ENCODE measurements at places on chromosomes 13 and 19.

- DNase-seq: no peak
These were observed 253.4 kb downstream of the TEX29 start for GRCh38 chr13:111573801-111574200.

GRCh38 chr13:110017379-110017778, 231.0 kb upstream of the IRS2 start:
- DNase-seq: no peak

GRCh38 chr19:32296694-32297093, 48.7 kb upstream of the ZNF507 start:
- DNase-seq: no peak

DNA sequence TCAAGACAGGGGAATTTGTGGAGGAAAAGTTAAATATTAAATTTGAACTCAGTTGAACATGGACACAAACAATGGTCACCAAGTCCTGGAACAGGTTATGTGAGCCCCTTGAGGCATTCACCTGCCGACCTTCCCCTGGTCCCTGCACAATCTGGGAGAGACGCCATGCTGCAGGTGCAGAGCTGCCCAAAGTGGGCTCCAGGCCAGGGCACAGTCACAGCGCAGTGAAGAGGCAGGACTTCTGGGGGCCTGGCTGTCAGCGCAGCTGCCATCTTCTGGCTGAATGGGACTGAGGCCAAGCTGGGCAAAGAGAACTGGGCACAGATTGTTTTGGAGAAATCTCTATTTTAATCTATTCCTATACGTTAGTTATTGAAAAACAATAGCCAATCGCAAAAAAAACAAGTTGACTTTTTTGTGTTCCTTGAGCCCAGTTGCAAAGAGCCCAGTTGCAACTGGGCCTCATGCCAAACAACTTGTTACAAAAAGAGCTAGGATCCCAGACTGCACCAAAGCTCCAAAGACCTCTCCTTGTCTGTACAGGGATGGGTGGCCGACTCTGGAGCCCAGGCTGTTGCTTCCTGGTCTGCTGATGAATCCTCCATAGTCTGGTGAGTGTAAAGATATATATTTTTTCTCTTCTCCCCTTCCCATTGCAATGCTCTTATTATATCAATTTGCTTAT, 1.2 kb upstream of the ZNF626 start:
- no peak for DNase-seq

DNA sequence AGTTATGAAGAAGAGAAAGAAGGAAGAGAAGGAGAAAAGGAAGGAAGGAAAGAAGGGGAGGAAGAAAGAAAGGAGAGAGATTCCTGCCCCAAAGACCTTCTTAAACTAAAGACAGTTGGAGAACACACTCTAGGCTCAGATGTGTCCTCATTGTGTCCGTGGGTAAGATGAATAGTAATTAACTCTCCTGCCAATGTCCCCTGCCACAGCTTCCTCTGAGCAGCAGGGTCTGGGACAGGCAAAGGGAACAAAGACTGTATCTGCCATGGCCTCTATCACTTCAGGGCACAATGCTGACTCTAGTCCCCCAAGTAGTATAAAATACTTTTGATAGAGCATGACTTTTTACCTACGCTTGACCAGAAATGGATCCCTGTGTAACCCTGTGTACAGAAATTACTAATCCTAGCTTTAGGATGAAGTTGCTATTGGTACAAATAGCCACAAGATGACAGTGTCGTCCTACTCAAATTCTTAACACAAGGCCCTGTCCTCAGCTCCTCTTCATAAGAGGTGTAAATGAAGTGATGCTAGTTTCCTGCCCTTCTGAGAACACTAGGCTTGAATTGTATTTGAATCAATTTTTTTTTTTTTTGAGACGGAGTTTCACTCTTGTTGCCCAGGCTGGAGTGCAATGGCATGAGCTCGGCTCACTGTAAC, 186.2 kb upstream of the GPR12 start:
- no peak for DNase-seq

- DNase-seq: peak; percentile 69
These were observed at the start of gene MIR17HG for GRCh38 chr13:91347202-91347995. Gene MIR17HG (plus strand): TSS chr13:91347687.

DNA sequence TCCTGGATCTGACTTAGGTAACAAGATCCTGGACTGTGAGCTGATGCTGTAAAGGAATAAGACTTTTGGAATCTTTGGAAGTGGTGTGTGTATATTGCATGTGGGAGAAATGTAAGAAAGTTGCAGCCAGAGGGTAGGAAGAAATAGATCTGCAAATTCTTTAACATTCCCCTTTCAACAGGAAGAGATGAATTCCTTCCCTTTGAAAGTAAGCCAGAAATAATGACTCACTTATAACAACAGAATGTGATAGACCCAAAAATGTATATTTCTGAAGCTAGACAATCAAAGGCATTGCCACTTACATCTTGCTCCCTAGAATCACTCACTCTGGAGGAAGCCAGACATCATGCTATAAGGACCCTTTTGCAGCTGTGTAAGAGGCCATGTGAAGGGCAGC, 9.8 kb upstream of the SIAH3 start:
- no peak for DNase-seq

DNA sequence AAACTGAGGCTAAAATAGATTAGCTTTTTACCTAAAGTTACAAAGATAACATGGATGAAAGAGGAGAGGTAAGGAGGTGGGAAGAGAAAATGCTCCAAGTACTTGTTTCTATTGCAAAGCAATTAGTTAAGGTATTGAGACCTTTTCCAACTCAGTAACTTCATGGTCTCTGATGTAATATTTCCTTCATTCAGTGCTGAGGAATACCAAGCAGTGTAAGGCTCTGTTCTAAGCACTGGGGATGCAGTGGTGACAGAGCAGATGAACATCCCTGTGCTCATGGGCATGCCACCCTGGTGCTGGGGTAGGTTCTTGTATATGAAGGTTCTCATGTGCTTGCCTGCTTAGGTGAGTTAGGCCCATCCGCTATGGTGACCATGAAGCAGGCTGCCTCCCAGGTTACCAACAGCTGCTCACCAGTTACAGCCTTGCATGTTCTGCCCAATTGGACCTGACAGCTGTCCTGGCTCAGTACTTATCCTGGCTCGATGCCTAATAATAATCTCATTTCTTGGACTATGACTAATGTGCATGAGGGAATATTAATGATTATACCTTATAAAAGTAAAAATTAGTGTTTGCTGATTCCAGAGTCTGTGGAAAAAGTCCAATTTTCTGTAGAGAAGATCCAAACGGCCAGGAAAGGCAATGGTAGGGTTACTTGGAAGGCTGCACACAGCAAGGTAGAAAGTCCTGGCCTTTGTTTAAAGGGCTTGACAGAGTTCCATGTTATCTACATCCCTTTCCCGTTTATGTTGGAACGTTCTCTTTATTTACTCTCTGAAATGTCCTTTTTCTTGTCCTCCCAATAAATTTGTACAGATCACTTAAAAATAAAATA, 48.3 kb downstream of the LATS2 start:
- DNase-seq: no peak

- no peak for DNase-seq
These were observed 15.1 kb downstream of the ZNRF4 start for GRCh38 chr19:5470264-5470671.

DNA sequence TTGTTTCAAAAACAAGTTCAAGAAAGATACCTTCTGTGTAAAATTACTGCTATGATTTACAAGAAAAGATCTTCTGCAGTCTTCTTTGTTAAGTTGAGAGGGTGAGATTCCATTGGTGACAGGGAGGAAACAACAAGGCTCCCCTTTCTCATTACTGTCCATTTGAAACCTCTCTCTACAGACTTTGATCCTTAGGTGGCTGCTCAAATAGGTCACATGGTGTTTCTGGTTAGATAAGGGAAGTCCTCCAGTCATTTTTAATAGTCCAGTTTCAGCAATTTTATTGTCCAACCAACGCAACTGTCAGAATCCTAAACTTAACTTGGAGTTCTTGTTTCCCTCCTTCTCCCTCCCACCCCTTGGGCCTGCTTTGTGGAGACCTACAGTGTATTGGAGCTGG, 390.4 kb downstream of the EFNB2 start:
- DNase-seq: no peak

- no peak for DNase-seq
These were observed 1235.2 kb upstream of the SLC10A2 start for GRCh38 chr13:104301171-104301975.

- no peak for DNase-seq
These were observed 47.5 kb downstream of the SOX21 start for GRCh38 chr13:94664889-94665288.

All from activated naive CD4-positive, alpha-beta T cell (primary cell).